ENCODE measurements at places on chromosomes 4 and X.

DNA sequence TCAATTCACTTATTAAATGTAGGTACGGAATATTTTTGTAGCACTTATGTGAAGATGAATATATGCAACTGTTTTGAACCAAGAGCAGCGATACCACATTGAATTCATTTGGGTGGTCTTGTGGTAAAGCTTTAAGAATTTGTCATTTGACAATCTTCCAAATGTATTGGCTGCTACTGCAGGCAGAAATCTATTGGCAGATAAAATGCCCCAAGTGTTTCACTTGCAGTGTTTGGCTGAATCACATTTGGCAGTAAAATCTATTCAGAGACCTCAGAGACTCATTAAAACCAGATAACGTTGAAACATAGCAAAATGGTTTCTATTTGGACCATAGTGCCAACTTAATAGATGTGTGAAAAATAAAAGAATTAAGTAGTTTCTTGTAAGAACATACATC is 303.4 kb downstream of the FGF13 start:
- no peak for DNase-seq

- no peak for DNase-seq
These were observed 50.8 kb upstream of the SMARCAD1 start for GRCh38 chr4:94156826-94157225.

GRCh38 chrX:35098419-35098818 is 155.8 kb downstream of the FAM47B start:
- no peak for DNase-seq

GRCh38 chr4:176052744-176053143 is 12.9 kb upstream of the WDR17 start:
- no peak for DNase-seq

DNA sequence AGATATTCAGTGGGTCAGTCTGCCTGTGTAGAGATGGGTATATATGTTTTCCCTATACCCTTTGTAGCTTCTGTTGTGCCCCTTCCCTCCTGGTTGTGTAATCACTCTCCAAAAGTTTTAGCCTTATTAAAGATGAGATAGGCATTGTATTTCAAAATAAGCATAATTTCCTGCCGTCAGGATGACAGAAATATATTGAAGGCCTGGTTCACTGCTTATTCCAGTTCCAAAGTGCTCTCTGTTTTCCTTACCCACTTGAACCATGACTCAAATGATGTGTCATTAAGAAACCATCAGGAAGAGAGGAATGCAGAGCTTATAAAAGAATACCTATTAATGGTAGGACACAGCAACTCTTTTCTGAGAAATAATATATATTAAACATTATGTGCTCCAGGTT is 178.5 kb downstream of the GABRB1 start:
- DNase-seq: no peak

- DNase-seq: no peak
These were observed 220.2 kb upstream of the UGT8 start for GRCh38 chr4:114378305-114378903.
